CD4-positive, alpha-beta T cell treated with Interleukin-17A for 4 hours (primary cell): ENCODE measurements at places on chromosomes 4 and X.

- no peak for DNase-seq
These were observed 42.5 kb downstream of the ZBTB49 start for GRCh38 chr4:4332529-4332928.

DNA sequence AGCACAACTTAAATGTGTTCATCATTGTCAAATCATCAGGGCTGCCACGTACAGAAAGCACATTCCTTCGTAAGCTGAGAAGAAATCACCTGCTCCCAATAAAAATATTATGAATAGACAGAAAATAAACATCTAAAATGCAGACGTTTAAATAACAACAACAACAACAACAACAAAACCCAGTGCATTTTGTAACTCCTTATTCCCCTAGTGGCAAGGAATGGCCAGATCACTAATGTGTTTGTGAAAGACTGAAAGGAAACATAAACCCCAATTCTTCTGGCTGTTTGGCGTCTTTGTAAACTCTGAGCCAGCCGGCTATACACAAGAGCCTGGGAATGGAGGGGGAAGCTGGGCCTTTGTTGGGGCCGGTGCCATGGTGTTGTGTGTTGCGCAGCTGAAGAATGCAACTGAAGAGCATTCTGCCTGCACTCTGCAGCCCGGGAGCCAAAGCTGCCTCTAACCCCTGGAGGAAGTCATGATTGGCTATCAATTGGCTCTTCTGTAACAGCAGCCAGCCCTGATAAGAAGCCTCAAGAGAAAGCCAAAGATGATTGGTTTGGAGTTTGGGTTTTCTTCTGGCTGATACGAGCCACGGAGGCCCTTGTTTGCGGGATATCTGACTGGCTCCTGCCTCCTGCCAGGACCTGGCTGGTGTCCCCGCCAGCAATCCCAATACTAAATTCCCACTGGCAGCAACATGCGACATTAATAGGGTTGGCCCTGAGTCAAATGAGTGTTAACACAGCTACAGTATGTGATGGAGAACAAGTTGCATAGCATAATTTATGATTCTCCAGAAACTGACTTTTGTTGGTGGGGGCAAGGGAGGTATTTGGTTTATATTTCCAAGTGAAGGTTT, 89.7 kb upstream of the TFDP3 start:
- DNase-seq: no peak

- no peak for DNase-seq
These were observed 38.6 kb downstream of the AR start for GRCh38 chrX:67582436-67582835.

- DNase-seq: peak; percentile 12
These were observed 46.8 kb downstream of the CRLF2 start for GRCh38 chrX:1165535-1166196.

DNA sequence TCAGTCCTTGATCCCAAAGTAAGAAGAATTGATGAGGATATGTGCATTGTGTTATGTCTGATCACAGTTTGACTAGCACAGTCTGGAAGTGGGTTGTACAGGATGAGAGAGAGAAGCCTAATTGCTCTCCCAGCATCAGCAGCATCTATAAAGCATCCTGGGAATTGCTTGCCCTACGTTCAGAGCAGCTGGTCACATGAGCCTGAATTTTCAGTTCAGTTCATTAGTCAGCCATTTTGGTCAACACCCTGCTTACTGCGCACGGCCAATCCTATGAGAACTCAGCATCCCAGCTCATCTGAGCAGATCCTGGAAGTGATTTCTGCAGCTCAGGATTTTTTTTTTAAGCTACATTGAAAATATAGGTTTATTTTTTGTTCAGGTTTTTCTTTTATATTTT, at the start of gene RUFY3:
Gene RUFY3, plus strand, starts transcription at position 218 of the 400 bp plus-strand sequence. CDS start 610 bp downstream, outside the sequence.
- DNase-seq: no peak

- DNase-seq: no peak
These were observed 48.4 kb downstream of the UNC5C start for GRCh38 chr4:95500361-95500760.

GRCh38 chr4:70152088-70152487, 1.9 kb upstream of the PRR27 start:
- DNase-seq: no peak

DNA sequence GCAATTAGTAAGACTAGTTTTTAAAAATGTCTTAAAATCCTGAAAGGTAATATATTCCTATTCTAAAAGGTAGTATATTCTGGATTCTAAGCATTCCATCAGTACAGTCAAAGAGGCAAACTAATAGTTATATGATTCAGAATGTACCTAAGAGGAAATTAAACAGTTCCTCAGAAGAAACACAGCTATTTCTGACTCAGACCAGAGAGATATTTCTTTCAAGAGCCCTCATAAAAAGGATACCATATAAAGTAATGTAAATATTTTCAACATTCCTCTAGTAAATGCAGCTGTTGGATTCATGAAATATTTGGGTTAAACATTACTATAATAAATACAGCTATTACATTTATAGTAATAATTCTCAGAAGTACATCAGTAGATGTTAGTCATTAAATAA, 358.3 kb downstream of the MAGEB5 start:
- no peak for DNase-seq

GRCh38 chr4:135476272-135476671, 1274.7 kb upstream of the PABPC4L start:
- DNase-seq: no peak

DNA sequence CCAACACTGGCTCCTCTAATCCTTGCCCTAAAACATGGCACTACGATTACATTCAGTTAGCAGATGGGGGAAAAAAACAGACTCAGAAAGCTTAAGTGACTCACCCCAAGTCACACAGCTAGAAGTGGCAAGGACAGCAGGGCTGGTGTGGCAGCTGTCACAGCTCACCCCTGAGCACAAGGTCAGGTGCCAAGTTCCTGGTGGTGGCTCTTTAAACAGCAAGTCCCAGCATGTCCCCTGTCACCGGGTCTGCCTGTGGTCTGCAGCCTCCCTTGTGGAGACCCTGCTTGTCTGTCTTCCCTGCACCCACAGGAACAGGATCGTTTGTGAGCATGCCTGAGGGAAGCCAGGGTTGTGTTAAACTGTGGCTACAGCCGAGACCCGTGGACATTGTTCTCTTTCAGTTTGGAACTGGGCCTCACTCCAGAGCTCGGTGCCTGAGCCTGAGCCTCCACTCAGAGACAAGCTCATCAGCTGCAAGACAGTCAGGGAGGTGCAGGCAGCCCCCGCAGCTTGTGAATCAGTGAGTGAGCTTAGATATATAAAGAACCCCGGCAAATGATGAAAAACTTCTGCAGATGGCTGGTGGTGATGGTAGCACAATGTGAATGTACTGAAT, 260.8 kb downstream of the BCOR start:
- no peak for DNase-seq

DNA sequence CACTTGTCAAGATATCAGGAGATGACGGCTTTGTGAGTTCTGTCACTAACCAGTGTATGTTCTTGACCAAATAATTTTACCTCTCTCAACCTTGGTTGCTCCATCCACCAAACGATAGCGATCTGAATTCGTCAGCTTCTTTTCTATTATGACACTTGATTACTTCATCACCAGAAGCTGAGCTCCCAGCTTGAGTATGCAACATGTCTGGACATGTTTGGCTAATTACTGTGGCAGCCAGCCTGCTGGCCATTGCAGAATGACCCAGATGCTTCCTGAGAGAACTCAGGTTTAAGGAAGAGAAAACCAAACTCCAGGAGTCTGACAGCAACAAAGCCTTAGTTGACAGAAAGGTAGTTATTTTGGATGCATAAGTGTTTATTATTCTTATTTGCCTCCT, 46.4 kb upstream of the PARM1 start:
- DNase-seq: no peak

- no peak for DNase-seq
These were observed at the start of gene HTATSF1 for GRCh38 chrX:136497556-136498052. Gene HTATSF1, plus strand, starts transcription at chrX:136497592. Its CDS starts 93 bp downstream, at chrX:136497685.

- DNase-seq: no peak
These were observed 413.8 kb downstream of the FAT4 start for GRCh38 chr4:125728568-125728967.

GRCh38 chr4:113101669-113102068, 52.2 kb downstream of the ANK2 start:
- DNase-seq: no peak

DNA sequence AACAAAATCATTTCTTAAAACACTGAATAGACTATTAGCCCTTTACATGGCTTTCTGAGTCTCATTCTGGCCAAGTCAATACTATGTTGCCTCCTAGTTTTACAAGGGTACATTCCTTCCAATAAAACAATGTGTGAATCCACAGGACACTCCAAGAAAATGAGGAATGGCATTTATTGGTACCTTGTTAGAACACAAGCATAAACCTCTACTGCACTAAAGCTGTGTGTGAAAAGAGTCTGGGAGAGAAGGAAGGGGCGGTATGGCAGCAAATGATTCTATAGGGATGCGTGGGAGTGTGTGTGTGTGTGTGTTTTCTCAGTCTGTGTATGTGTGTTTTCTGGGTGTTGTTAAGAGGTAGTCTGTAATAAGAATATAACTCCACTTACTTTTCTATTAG, 48.9 kb downstream of the CXCL1 start:
- DNase-seq: no peak

- no peak for DNase-seq
These were observed 3.3 kb upstream of the BGN start for GRCh38 chrX:153491351-153491914.

DNA sequence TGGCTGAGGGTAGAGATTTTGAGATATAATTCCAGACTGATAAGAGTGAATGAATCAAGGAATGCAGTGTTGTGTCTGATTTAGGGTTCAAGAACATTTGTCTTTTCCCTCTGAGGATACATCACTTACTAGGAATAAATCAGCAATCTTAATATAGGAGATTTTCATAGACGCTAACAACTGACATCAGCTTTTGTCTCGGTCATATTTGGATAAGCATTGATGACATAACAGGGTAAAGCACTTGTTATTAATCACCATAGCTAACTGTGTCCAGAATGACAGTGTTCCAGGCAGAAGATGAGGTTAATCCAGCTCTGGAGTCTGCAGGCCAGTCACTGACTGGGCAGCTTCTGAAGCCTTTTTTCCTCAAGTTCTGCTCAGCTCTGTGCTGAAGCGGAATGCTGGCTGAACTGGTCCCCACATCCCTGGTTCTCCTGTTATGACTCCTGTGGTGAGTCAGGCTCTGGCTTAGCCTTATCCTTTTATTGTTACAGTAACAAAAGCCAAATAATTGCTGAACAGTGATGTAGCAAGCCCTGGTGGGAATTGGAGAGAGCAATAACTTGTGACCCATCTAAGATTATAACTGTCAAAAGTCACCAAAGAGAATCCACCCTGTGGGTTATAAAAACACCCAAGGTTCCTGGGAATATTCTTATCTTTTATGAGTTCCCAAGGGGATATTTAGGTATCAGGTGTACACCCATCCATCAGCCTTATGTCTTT, 41.8 kb downstream of the FNIP2 start:
- no peak for DNase-seq

DNA sequence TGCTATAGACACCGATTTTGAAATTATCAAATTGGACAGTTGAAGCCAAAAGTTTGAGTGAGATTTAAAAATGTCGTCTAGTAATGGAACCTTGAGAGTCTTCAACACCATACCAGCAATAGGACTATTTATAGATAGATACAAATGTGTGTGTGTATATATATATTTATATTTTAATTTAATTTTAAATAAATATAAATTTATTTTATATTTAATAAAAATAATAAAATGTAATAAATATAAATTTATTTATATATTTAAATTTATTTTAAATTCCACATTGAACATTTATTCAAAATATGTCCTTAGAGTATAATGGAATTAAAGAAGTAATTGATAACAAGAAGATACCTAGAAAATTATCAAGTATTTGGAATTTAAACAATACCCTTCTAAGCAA, 221.9 kb upstream of the CXXC4 start:
- DNase-seq: no peak

DNA sequence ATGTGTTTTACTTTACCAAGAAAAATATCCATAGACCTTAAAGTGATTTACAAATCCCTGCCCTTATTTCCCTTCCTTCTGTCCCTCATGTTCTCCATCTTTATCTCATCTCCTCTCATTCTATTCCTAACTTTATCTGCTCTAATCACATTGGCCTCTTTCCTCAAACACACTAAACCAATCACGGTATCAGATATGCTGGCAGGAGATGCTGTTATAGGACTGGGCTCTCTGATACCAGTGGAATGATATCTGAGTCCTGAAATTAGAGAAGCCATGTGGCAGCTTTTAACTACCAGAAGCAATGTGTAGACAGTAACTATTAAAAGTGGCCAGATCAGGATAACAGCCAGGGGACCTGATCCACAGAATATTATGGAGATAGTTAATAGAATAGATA, 49.9 kb upstream of the GIMD1 start:
- DNase-seq: no peak

GRCh38 chr4:26985873-26986272, 125.2 kb downstream of the STIM2 start:
- DNase-seq: peak; percentile 51

DNA sequence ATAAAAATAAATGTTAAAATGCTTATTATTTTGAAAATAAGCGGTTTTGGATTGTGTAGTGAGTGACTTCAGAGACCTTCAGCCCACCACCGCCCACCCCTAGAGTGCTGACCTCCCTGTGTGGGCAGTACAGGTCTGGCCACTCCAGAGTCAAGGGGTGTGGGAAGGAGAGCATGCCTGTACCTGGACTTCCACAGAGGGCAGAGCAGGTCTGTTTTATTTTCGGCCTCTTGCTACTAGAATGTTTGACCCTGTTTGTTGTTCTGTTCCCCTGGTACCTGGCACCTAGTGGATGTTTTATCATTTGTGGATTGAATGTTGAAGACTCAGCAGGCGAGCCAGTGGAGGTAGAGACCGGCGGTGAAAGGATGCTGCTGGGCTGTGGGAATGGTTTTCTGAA, 14.3 kb downstream of the PIGG start:
- DNase-seq: no peak

GRCh38 chrX:3563451-3563850, 150.0 kb downstream of the PRKX start:
- no peak for DNase-seq

DNA sequence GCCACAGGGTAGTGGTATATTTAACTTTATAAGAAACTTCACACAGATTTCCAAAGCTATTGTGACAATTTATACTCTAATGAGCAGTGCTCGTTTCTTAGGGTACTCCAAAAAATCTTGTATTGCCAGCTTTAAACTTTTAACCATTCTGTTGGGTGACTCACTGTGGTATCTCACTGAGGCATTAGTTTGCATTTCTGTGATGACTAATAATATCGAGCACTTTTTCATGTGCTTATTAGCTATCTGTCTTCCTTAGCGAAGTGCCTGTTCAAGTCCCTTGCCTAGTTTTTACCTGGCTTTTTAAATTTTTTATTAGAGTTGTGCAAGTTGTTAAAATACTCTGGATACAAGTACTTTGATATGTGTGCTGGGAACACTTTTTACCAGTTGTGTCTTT, 5.5 kb downstream of the PNMA3 start:
- DNase-seq: no peak
